ENCODE measurements at places on chromosomes 5 and 9. TPM values are rescaled to one million over a fixed set of nuclear protein-coding genes. Genes with fewer than 3 reads are reported as not detected.

- no peaks in the 10 kb centered on the region for H3K27me3 ChIP-seq
- DNase-seq = peak; percentile 21
- no peaks in the 10 kb centered on the region for H3K36me3 ChIP-seq
- H3K4me3 ChIP-seq = peak overlapping the region; percentile 86
- H3K27ac ChIP-seq = peak overlapping the region; percentile 86
- H3K4me1 ChIP-seq = peaks cover 7% of the 10 kb centered on the region
Observed at GRCh38 chr5:80960531-80961375, 590 bp downstream of the RASGRF2 start.

- H3K27ac ChIP-seq = no peak overlapping the region
- DNase-seq = no peak
- H3K4me1 ChIP-seq = peaks cover 26% of the 10 kb centered on the region
- no peaks in the 10 kb centered on the region for H3K27me3 ChIP-seq
- H3K4me3 ChIP-seq = no peak overlapping the region
- H3K36me3 ChIP-seq = peaks cover 19% of the 10 kb centered on the region
Observed at GRCh38 chr9:137610944-137611343, 5.5 kb downstream of the ARRDC1 start.

DNA sequence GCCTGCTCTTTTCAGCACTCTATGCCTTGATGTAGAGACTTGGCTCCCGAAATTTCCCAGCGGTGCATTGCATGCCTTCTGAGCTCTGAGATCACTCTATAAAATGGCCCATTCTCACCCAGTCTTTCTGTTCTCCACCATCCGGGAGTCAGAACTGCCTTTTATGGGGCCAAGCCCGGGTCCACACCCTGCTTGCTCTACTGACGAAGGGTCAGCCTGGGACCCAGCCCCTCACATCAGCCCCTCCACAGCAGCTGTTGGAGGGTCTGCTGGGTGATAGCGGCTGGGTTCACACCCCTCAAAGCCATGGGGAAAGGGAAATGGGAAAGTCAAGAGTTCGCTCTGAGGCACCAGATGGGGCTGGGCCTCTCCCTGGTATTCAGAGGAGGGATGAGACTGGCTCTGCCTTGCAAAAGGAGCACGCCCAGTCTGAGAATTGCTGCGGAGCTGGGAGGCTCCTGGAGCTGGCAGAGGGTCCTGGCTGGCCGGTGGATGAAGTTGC, 66.0 kb upstream of the ORM1 start:
- no peak overlapping the region for H3K4me3 ChIP-seq
- H3K27ac ChIP-seq = no peak overlapping the region
- DNase-seq = no peak
- no peaks in the 10 kb centered on the region for H3K27me3 ChIP-seq
- H3K4me1 ChIP-seq = no peaks in the 10 kb centered on the region
- peaks cover 1% of the 10 kb centered on the region for H3K36me3 ChIP-seq

GRCh38 chr5:6302684-6303083, 75.7 kb downstream of the MED10 start:
- no peaks in the 10 kb centered on the region for H3K4me1 ChIP-seq
- no peak overlapping the region for H3K27ac ChIP-seq
- no peak for DNase-seq
- no peaks in the 10 kb centered on the region for H3K36me3 ChIP-seq

Gene PPP3R2
- polyA plus RNA-seq = not detected

Gene SH3RF2
- polyA plus RNA-seq = 1.7 TPM

GRCh38 chr5:1673042-1673677, 126.5 kb downstream of the MRPL36 start:
- H3K27ac ChIP-seq = no peak overlapping the region
- no peaks in the 10 kb centered on the region for H3K36me3 ChIP-seq
- no peaks in the 10 kb centered on the region for H3K4me1 ChIP-seq
- no peak overlapping the region for H3K4me3 ChIP-seq
- peak; percentile 49 for DNase-seq
- H3K27me3 ChIP-seq = peaks cover 35% of the 10 kb centered on the region

Gene DAB2
- 95.9 TPM for polyA plus RNA-seq

DNA sequence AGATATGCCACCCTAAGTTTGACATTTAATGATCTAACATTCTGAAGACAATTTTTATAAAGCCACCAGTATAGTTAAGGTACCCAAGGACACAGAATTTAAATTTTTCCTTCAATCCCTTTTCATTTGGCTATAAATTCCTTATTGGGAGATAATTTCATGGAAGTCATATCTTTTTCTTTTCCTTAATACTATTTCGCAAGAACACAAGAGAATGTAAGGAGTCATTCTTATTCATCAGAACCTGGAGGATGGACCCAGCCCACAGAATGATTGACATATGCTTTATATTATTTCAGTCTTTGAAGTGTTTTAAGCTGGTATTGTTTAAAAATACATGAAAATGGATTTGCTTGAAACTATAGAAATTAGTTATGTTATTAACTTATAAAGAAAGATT, 79.6 kb downstream of the DROSHA start:
- peak; percentile 17 for DNase-seq
- H3K27ac ChIP-seq = no peak overlapping the region
- peaks cover 14% of the 10 kb centered on the region for H3K36me3 ChIP-seq
- no peaks in the 10 kb centered on the region for H3K27me3 ChIP-seq
- H3K4me3 ChIP-seq = no peak overlapping the region
- peaks cover 7% of the 10 kb centered on the region for H3K4me1 ChIP-seq

Gene SPINK7
- not detected for polyA plus RNA-seq

Gene ENHO
- polyA plus RNA-seq = not detected

Gene OR13D1
- not detected for polyA plus RNA-seq

GRCh38 chr9:83183621-83184020, 120.7 kb upstream of the RASEF start:
- H3K27me3 ChIP-seq = no peaks in the 10 kb centered on the region
- no peak overlapping the region for H3K27ac ChIP-seq
- H3K4me1 ChIP-seq = no peaks in the 10 kb centered on the region
- H3K36me3 ChIP-seq = no peaks in the 10 kb centered on the region

DNA sequence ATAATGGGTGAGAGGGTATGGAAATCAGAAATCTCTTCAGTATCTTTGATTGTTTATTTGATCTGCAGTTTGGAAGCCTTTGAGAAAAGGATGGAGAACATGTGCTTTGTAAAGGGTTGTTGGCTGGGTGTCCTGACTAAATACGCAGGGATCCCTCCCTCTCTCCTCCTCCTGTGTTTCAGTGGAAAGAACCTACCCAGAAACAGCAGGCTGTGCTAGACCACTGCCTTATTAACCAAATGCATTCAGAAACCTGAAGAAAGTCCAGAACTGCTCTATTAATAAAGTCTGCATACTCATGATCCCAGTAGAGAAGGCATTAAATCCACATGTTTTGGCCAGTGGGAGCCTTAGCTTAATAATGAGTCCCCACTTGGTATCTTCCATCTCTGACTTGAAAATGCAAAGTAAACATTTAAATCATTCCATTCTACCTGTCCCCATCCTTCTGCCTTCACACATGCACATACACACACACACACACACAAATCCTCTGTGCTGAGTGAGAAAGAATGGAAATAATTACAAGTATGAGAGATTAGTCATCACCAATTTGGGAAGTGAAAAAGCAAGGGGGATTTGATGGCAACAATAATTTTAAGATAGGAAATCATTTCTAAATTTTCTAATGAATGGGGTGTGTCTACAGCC, 10.0 kb upstream of the LECT2 start:
- peak; percentile 44 for DNase-seq
- H3K27me3 ChIP-seq = no peaks in the 10 kb centered on the region
- no peak overlapping the region for H3K4me3 ChIP-seq
- no peak overlapping the region for H3K27ac ChIP-seq
- no peaks in the 10 kb centered on the region for H3K36me3 ChIP-seq
- H3K4me1 ChIP-seq = 0 out of 2 replicates have a peak, but pooled peaks cover 2% of the 10 kb centered on the region

DNA sequence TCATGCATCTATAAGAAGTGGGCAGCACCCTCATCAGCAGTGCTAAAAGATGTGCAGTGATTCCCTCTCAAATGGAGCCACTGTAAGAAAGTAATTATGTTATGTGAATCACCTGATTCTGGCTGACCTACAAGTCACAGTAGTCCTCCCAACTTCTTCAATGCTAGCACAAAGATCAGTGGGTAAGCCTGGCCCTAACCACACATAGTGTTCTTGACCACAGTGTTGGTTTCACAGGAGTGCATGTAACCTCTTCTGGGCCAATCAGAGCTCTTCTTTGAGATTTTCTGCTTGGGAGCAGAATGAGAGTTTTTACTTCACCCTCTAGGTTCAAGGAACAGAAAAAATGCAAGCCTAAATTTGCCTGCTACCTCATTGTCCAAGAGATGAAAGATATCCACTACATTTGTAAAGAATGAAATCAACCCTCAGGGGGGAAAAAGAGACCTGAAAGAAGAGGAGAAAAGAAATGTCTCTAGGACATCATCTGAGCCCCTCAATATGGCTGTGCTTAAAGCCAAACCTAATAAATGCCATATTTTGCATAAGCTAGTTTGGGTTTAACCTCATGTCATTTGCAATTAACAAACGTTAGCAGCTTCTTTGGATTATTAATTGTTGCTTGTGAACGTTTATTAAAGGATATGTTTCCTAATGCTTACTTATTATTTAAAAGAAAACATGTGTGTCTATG, 65.3 kb upstream of the ADRB2 start:
- no peak for DNase-seq
- H3K27me3 ChIP-seq = peaks cover 2% of the 10 kb centered on the region
- no peaks in the 10 kb centered on the region for H3K4me1 ChIP-seq
- H3K27ac ChIP-seq = no peak overlapping the region
- no peak overlapping the region for H3K4me3 ChIP-seq

- H3K36me3 ChIP-seq = peaks cover 40% of the 10 kb centered on the region
- no peak overlapping the region for H3K4me3 ChIP-seq
- no peaks in the 10 kb centered on the region for H3K27me3 ChIP-seq
- no peak overlapping the region for H3K27ac ChIP-seq
Observed at GRCh38 chr5:146165460-146165859, 17.0 kb downstream of the LARS1 start.

Gene TPPP
- polyA plus RNA-seq = 0.06 TPM

- H3K27ac ChIP-seq = no peak overlapping the region
- H3K4me1 ChIP-seq = peaks cover 8% of the 10 kb centered on the region
- no peaks in the 10 kb centered on the region for H3K27me3 ChIP-seq
- H3K4me3 ChIP-seq = no peak overlapping the region
Observed at GRCh38 chr5:33650911-33651310, 210.1 kb downstream of the TARS1 start.

GRCh38 chr5:152736906-152737305, 331.8 kb upstream of the NMUR2 start:
- no peaks in the 10 kb centered on the region for H3K4me1 ChIP-seq
- H3K27ac ChIP-seq = no peak overlapping the region
- H3K36me3 ChIP-seq = no peaks in the 10 kb centered on the region
- no peak for DNase-seq
- no peaks in the 10 kb centered on the region for H3K27me3 ChIP-seq

GRCh38 chr5:177510567-177511053, 984 bp upstream of the DOK3 start:
- H3K27me3 ChIP-seq = no peaks in the 10 kb centered on the region
- peaks cover 55% of the 10 kb centered on the region for H3K36me3 ChIP-seq
- no peak for DNase-seq
- no peak overlapping the region for H3K4me3 ChIP-seq

GRCh38 chr5:138366632-138367382, 14.3 kb downstream of the KDM3B start:
- H3K4me1 ChIP-seq = 0 out of 2 replicates have a peak, but pooled peaks cover 2% of the 10 kb centered on the region
- H3K27ac ChIP-seq = no peak overlapping the region
- no peaks in the 10 kb centered on the region for H3K27me3 ChIP-seq
- no peaks in the 10 kb centered on the region for H3K36me3 ChIP-seq

GRCh38 chr9:134099123-134099761, 31.4 kb upstream of the BRD3 start:
- no peak overlapping the region for H3K4me3 ChIP-seq
- DNase-seq = peak; percentile 8
- H3K36me3 ChIP-seq = no peaks in the 10 kb centered on the region
- peaks cover 13% of the 10 kb centered on the region for H3K27me3 ChIP-seq

- H3K27ac ChIP-seq = no peak overlapping the region
- no peaks in the 10 kb centered on the region for H3K36me3 ChIP-seq
Observed at GRCh38 chr5:120806202-120806601, 342.1 kb downstream of the PRR16 start.

Gene ARL14EPL
- not detected for polyA plus RNA-seq

DNA sequence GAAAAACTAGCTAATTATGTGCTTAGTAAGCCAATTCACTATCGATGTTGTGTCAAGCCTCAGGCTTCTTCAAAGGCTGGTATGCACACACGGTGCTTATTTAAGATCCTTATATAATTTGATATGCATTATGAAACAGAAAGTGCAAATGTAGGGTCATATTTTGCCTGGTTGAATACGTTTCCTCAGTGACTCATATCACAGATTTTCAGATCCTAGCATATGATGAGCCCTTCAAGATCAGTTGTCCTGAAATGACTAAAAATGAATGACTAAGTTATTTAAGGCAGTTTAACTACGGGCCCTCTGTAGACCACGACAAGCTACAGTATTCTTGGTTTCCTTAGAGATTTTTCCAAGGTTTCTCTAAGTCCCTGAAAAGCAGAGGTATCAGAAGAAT, 778.3 kb downstream of the PRELID2 start:
- H3K4me1 ChIP-seq = no peaks in the 10 kb centered on the region
- H3K4me3 ChIP-seq = no peak overlapping the region
- H3K27ac ChIP-seq = no peak overlapping the region
- no peaks in the 10 kb centered on the region for H3K27me3 ChIP-seq
- DNase-seq = peak; percentile 71

GRCh38 chr5:17398431-17398830, 99.6 kb upstream of the TAF11L2 start:
- H3K4me1 ChIP-seq = peaks cover 8% of the 10 kb centered on the region
- H3K36me3 ChIP-seq = no peaks in the 10 kb centered on the region
- H3K4me3 ChIP-seq = no peak overlapping the region
- peak; percentile 97 for DNase-seq
- peaks cover 11% of the 10 kb centered on the region for H3K27me3 ChIP-seq
